ENCODE measurements at places on chromosomes 6 and 20.

GRCh38 chr6:128807577-128807976 lies 75.4 kb upstream of the LAMA2 start:
- no peak for DNase-seq

GRCh38 chr6:160088069-160088783 lies 33.4 kb upstream of the SLC22A1 start:
- DNase-seq, result no peak

DNA sequence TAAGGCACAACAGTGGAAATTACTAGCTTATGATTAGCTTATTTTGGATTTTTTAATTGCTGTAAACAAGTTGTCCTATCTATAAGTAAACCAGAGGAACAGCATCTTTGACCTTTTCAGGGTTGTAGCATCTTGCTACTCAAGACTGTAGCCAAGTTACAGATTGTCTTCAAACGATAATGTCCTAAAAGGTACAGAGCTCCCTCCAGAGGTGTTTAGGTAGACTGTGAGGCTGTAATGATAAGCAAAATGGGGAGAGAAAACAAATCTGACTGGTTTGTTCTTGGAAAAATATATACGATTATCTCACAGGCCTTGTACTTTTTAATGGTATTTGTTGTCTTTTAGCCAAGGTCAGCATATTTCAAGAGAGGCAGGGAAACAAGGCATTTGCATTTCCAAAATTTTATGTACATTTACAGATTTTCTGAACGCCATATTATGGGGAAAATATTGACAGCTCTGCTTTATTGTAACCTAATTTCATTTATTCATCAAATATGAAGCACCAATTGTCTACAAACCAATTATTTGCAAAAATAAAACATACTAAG lies 273.4 kb downstream of the MEI4 start:
- DNase-seq, result no peak

- DNase-seq, result no peak
Measured at GRCh38 chr20:21324126-21324525, 21.0 kb downstream of the XRN2 start.

DNA sequence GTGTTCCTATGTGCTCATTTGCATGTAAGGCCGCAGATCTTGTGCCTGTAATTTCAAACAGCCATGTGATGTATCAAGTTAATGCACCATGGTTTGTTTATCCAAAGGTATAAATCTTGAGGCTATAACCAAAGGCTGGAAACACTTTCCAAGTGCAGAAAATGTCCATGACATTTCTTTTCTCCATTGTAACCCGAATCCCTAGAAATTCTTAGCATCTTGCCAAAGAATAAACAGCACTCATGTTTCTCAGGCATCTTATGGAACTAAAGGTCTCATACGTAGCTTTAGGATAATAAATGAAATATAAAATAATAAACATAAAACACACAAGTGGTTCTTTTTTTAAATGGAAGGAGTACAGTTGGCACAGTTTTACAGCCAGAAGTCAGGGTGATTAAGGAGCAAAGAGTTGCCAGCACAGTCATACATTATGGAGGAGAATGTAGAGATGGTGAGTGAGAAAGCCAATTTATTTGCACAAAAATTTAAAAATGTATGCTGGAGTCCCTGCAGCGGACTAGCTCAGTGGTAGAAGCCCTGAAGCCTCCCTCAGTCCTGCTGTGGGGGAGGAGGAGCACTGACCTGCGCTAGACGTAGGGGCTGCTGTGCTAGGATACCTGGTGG lies 18.0 kb downstream of the CDH26 start:
- no peak for DNase-seq

- DNase-seq, result no peak
Measured at GRCh38 chr6:79335133-79335674, 100.7 kb upstream of the HMGN3 start.

DNA sequence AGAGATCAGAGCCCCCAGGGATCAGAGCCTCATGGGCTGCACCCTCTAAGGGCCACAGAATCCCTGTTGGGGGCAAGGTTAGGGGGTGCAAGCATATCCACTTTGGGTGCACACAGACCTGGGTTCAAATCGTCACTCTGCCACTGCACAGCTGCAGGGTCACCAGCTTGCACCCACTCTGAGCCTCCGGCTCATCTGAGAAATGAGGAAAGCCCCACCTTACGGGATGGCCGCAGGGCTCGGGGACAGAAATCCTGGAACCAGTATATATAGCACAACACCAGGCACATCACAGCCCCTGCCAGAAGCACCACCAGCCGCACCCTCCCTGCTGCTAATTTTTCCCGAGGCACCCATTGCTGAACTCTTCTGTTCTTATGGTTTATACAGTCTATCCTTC lies 169.6 kb downstream of the NFATC2 start:
- DNase-seq, result no peak

- DNase-seq, result no peak
Measured at GRCh38 chr6:81812401-81812800, 59.9 kb upstream of the TENT5A start.

DNA sequence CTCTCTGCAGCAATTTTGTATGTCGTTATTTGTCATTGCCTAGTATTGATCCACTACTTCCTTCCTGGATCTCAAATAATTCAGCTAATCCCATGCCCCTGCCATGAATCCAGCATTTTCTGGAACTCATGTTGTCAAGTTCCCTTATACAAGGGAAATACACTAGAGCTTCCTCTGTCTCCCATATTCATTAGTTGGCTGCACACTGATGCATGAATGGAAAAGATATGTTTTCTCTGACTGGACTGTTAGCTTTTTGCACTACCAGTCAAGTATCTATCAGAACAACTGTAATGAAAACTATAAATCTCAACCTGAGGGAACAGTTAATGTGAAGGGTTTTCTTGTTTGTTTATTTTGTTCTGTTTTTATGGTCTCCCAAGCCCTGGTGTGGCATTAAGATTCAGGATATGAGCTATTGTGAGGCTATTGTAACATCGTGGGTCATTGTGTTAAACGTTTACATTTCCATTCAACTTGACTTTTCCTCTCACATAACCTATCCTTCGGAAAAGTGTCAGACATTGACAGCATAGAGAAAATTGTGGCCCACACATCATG lies 102.5 kb upstream of the FAM8A1 start:
- no peak for DNase-seq
